ENCODE measurements at places on chromosomes 3 and 15. TPM values are rescaled to one million over a fixed set of nuclear protein-coding genes. Genes with fewer than 3 reads are reported as not detected.

GRCh38 chr3:179768080-179768479 lies 115.2 kb downstream of the USP13 start:
- peak; percentile 57 for DNase-seq

ISL2 gene
- total RNA-seq: 3.4 TPM

CD200R1 gene
- not detected for total RNA-seq

DNA sequence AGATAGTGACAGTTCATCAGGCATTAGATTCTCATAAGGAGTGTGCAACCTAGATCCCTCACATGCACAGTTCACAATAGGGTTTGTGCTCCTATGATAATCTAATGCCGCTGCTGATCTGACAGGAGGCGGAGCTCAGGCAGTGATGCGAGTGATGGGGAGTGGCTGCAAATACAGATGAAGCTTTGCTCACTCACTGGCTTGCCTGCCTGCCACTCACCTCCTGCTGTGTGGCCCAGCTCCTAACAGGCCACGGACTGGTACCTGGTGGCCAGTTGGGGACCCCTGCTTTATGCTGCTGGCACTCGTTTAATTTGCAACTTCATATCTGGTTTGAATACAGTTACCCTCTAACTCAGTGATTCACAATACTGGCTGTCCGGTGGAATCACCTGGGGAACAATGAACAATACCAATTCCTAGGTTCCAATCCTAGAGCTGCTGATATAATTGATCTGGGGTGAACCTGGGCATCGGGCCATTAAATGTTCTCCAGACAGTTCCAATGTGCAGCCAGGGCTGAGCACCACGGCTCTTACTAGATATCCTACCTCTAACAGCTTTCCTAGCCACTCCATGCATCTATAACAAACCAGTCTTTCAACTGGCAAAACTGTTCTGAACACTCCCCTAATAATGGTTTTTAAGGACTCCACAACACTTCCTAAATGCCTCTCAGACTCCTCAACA lies 131.4 kb downstream of the ATP1B3 start:
- DNase-seq: no peak

- DNase-seq: no peak
These were observed 29.0 kb downstream of the RAB27A start for GRCh38 chr15:55260562-55261131.

DNA sequence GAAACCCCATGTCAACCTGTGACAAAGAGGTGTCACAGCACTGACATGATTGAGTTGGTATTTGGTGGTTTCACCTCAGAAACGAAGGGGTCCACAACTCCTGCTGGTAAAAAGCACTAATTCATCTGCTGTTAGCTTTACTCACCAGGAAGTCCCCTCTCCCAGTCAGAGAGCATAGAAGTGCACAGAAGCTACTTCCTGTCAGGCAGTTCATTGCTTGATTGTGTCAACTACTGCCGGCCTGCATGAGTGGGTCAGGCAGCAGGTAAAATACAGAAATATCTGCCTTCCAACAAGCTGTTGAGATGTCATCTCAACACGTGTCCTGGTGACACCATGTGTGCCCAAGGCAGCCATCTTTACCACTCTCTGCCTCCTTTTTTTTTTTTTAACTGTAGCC lies 596.6 kb upstream of the NR2F2 start:
- DNase-seq: no peak

DNA sequence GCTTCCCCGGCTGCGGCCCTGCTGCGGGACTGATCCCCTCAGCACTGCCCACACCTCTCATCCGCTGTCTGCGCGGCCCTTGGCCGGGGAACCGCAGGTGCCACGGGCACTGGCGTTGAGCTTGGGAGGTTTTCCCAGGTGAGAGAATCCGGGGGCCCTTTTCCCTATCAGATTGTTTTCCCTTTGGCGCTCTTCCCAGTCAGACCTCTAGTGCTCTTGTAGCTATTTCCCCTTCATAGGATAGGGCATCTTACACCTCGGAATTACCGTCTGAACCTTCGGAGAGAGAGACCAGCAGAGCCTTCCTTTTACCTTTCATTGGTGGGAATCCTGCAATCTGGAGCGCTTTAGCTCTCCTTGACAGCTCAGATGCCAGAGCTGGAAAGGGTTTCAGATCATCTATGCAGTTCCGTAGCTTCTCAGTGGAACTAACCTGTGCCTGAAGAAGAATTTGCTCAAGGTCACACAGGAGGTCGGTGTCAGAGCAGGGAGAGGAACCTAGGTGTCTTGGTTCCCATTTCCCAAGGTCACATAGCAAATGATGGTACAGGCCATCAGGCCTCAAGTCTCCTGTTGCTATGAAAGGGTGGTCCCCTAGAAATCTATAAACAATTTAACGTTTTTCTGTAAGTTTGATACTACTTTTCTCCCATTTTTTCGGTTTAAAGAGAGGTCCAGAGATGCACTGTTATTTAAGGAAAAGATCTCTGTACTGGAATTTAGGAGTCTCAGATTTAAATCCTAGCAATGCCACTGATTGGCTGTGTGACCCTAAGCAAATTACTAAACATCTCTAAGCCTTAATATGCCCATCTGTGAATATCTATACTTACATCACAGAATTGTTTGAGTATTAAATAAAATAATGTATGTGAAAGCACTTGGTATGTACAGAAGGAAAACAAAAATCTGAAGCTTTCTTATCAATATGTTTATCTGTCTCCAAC lies 916 bp downstream of the IDH3A start:
- DNase-seq: peak; percentile 75

BFSP2 gene
- not detected for total RNA-seq

- no peak for DNase-seq
These were observed 5.3 kb downstream of the COPG1 start for GRCh38 chr3:129254536-129255230.

GAP43 gene
- total RNA-seq: not detected

DUOXA2 gene
- total RNA-seq: not detected

DNA sequence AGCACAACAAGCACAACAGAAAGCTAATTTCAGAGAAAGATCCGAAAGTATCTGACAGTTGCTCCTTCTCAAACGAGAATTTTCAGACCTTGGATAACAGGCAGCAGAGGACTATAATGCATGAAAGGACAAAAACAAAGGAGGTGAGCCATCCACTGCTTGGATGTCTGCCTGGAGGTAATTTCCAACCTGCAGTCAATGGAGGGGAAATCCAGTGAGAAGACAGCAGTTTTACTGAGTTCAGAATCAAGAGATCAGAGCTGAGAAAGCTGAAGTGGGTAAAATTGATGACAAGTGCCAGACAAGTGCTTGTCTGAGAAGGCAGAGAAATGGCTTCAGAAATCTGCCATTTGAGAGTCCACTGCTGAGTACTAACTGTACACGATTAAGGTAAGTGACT lies 22.1 kb downstream of the UBE3A start:
- no peak for DNase-seq

GRCh38 chr3:36512555-36512954 lies 132.3 kb downstream of the STAC start:
- DNase-seq: no peak

- DNase-seq: no peak
These were observed 118.1 kb downstream of the RPL22L1 start for GRCh38 chr3:170751899-170752293.

DNA sequence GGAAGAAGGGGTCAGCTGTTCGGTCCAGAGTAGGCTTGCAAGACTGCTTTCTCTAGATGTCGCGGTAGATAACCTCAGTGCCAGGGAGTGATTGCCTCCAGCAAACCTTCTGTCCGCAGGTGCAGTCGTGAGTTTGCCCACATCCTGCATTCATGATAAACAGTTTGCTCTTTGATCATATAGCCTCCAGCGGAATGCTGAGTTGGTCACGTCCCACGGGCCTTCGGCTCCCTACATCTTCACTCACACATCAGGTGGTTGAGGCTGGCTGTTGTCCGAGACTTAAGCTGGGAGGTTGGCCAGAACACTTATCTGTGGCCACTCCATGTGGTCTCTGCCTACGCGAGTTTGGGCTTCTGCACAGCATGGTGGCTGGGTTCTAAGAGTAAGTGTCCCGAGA lies 62.1 kb upstream of the NR2C2 start:
- DNase-seq: no peak

DNA sequence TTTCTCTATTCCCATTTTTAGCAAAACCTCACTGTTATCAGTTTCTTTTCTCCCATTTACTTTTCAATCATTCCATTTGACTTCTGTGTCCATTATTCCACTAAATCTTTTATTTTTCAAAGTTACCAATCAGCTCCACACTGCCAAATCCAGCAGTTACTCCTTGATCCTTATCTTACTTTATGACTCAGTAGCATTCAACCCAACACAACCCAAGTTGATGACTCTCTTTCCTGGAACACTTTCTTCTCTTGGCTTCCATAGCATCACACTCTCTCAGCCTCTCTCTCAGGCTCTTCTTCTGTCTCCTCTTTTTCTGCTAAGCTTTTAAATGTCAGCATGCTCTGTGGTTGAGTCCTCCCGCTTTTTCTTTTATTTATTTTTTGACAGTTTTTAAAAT lies 36.3 kb downstream of the RASGRP1 start:
- no peak for DNase-seq

GORASP1 gene
- 67.1 TPM for total RNA-seq

- peak; percentile 64 for DNase-seq
These were observed 29.2 kb downstream of the NEO1 start for GRCh38 chr15:73081321-73081958.

- DNase-seq: no peak
These were observed 47.5 kb upstream of the TM4SF1 start for GRCh38 chr3:149424918-149425317.

GRCh38 chr3:133937756-133938601 lies 42.3 kb upstream of the RAB6B start:
- no peak for DNase-seq

- DNase-seq: no peak
These were observed 39.8 kb downstream of the PML start for GRCh38 chr15:74034206-74034755.

GRCh38 chr15:55267401-55268175 lies 22.0 kb downstream of the RAB27A start:
- DNase-seq: no peak

DNA sequence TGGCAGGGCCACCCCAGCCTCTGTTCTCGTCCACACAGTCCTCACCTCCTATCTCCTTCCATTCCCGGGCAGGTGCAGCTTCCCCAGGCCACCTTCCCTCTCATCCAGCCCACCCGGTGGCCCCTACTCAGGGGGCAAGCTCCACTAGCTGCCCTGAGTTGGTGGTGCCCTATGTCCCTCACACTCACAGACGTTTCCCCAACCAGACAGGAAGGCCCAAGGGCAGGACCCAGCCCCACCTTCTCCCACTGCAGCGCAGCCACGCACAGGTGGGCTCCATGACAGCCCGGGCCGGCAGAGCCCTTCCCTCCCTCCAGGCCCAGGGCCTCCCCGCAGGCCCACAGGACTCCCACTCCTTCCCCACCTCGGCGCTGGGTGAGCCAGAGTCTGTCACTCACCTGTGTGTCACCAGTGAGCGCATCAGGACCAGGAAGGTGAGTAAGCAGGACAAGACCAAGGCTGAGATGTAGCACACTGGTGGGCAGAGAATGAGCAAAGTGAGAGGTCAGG lies 11.1 kb downstream of the ISLR start:
- DNase-seq: no peak

DNA sequence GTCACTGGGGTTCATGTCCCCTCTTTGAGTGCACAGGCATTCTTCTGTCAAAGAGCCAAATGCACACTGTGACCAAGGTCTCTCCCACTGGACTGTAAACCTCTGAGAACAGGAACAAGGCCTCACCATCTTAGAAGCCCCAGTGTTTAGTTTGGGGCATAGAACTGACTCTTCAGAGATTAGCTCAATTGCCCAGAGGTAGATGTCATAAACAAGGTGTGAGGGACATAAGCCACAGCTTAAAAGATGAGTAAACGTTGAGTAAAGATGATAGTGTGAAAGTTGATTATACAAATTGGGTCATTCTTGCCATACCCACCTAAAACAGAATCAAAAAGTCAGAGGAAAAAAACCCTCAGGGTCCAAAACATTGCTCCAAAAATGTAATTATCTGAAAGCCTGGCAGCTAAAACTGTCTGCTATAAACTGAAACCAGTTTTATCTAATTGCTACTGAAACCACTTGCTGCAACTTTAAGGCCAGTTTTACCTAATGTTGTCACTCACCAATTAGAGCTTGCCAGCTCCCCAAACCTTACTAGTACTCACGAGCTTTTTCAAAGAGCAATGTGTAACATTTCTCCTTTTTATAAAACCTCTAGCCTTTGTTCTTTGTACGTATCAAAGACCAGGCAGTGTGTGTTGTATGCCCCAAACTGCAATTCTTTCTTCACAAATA lies 415.2 kb downstream of the RAP2B start:
- no peak for DNase-seq

SAMMSON gene
- not detected for total RNA-seq

GRCh38 chr3:55526332-55527030 lies 39.4 kb upstream of the WNT5A start:
- no peak for DNase-seq

GRCh38 chr15:94412979-94413746 lies 181.8 kb downstream of the MCTP2 start:
- DNase-seq: peak; percentile 59

DNA sequence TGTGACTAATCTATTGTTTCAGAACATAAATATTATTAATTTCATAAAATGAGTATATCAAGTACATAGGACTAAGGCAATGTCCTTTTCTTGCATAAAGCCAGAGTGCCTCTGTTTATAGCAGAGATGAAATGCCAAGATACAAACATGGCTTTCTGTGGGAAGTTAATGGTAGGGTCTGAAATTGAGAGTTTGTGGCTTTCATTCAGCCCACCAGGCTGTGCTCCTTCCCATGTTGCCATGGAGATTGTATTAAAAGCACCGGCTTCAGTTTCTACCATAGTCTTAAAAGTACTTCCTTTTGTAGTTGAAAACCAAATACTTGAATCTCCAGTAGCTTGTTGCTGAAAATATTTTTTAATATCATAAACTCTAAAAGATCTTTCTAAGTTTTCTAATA lies 114.0 kb downstream of the LRRC28 start:
- no peak for DNase-seq

- DNase-seq: no peak
These were observed 68.5 kb downstream of the TRANK1 start for GRCh38 chr3:36876181-36876936.

DUT gene
- total RNA-seq: 57.1 TPM

GRCh38 chr3:183148056-183148455 lies 14.5 kb downstream of the LAMP3 start:
- DNase-seq: no peak

GRCh38 chr15:45573961-45574629 lies 13.1 kb upstream of the BLOC1S6 start:
- peak; percentile 44 for DNase-seq

APOD gene
- 0.91 TPM for total RNA-seq

- DNase-seq: no peak
These were observed 175.0 kb downstream of the CFAP20DC start for GRCh38 chr3:58874795-58875194.
